ENCODE measurements at places on chromosomes 13 and 19.

- no peak for DNase-seq
These were observed 67.3 kb downstream of the PCDH17 start for GRCh38 chr13:57698851-57699250.

GRCh38 chr19:53396525-53396868, 1.5 kb downstream of the ZNF765 start:
- no peak for DNase-seq

DNA sequence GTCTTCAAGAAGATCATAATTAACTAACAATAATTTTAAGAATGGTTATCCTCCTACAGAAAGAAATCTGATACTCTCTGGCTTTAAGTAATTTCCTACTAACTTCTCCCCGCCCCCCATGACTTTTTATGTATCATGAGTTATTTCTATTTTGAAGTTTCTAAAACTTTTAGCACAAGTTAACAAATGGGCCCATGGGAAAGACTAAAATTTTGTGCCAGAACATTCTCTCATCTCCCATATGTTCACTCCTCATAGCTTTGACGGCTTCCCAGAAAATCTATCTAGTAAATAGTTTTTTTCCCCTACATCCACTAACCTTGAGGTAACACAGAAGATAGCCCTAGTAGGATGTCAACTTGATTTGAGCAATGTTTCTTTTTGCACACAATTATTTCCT, 148.3 kb downstream of the POSTN start:
- no peak for DNase-seq

- no peak for DNase-seq
These were observed 25.9 kb downstream of the RXFP2 start for GRCh38 chr13:31765138-31765785.

GRCh38 chr13:111112196-111112595, 2.9 kb upstream of the ARHGEF7 start:
- DNase-seq, result no peak

GRCh38 chr19:45616704-45617017, 14.6 kb upstream of the GPR4 start:
- DNase-seq, result no peak

GRCh38 chr19:15640294-15640903, at the start of gene CYP4F3:
Gene CYP4F3 (plus strand): TSS chr19:15640897. CDS start chr19:15641416, 519 bp downstream.
- DNase-seq, result peak; percentile 94

Data from ureter (tissue), 1 donor.